ENCODE measurements at places on chromosomes 13 and 19.

DNA sequence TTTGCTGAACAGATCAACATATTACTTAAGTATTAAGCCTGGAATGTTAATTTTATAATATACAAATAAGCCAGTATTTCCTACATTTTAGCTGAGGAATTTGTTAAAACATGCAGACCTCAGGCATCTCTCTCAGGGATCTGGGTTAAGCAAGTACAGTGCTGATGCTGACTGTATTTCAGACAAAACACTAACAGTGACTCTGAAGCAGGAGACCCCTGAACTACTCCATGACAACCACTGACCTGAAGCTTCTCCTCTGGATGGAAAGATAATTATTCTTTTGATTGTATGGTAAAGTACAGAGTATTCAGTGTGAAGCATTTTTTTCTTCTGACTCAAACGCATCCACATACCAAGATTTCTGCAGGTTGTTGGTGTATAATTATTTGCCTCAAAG is 680.8 kb downstream of the LIG4 start:
- peak; percentile 26 for DNase-seq

DNA sequence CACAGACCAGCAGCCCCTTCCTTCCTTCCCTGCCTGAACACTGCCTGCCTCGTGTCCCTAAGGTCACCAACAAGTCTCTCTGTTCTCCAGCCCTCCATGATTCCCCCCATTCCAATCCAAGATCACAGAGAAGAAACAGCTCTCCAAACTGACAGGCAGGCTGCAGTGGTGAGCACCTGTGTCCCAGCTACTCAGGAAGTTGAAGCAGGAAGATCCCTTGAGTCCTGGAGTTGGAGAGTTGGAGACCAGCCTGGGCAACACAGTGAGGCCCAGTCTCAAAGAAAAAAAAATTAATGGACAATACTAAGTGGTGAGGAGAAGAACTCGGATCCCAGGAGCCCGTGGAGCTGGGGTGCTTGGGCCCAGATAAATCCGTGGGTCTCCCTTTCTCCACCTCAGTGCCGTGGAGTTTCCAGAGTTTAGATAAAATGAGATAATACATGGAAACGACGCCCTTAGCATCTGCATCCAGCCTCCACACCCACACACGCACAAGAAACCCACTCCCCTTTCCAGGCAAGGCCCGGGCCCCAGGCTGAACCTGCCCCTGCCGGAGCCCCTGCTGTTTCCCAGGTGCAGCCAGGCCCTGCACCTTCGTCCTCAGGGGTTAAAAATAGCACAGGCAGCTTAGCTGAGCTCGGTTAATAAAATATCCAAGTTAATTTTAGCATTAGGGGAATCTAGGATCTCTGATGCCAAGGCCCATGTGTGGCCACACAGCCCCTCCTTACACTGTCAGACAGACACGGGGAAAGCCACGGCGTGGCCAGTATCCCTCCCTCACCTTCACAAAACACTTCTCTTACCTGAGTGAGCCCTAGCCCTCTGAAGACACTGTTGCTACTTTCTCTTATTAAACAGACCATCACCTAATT is 4.7 kb downstream of the RASA3 start:
- no peak for DNase-seq

- no peak for DNase-seq
Measured at GRCh38 chr13:72849571-72849970, 67.6 kb downstream of the PIBF1 start.

- no peak for DNase-seq
Measured at GRCh38 chr19:47711652-47712242, 1.5 kb upstream of the EHD2 start.

GRCh38 chr13:42497798-42498197 is 76.2 kb upstream of the TNFSF11 start:
- no peak for DNase-seq

GRCh38 chr13:29953542-29953941 is 103.1 kb upstream of the UBL3 start:
- DNase-seq, result no peak

- no peak for DNase-seq
Measured at GRCh38 chr19:48705431-48705830, 9.7 kb downstream of the FUT2 start.

GRCh38 chr19:4979211-4979807 is 10.4 kb downstream of the KDM4B start:
- no peak for DNase-seq

DNA sequence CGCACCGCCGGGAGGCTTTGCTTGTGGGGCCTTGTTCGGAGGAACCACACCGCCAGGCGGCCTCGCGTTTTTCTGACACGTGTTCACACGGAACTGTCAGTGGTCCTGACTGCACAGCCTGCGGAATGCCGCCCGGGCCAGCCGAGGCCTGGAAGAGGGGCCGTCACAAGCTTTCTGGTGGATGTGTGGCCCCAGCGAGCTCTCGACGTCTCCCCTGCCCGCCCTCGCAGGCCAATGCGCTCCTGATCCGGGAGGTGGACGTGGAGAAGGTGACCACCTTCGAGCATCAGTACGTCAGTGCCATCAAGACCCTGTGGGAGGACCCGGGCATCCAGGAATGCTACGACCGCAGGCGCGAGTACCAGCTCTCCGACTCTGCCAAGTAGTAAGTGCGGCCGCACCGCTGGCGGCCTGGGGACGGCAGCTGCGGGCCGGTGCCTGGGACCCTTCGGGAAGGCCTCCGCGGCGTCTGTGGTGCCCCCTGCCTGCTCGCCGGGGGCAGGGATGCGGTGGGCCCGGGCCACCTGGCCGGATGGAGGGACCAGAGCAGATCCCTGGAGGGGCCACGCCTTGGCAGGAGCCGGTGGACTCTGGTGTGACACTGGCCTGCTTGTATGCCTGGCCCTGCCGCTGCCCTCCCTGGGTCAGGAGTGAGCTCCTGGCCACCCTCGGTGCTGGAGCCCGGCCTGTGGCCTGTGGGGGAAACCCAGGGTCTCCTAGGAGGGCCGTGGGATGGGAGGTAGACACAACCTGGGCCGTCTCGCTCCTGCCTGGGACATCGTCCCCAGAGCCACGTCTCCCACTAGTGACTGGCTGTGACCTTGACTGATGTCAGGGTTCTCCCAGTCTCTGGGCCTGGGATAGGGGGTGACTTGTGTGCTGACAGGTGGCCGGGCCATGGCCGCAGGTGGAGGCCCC is 19.2 kb downstream of the GNA11 start:
- no peak for DNase-seq

- DNase-seq, result no peak
Measured at GRCh38 chr19:27858981-27859581, 1353.9 kb downstream of the UQCRFS1 start.

DNA sequence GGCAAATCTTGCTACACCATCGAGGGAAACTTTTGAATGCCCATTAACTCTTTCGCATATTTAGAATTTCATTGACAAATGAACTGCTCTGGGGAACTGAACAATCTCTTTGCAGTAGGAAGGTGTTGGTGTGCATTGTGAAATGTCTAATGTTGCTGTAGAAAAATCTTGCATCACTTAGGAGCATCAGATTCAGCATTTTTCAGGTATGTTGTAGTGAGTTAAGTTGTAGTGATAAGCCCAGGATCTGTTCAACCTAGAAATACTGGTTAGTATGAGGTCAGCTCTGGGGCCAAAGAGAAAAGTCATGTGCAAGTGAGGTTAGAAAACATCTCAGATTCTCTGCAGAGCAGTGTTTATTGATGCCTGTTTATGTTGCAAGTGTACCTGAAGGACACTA is 4.1 kb downstream of the FRY start:
- DNase-seq, result no peak

- DNase-seq, result peak; percentile 16
Measured at GRCh38 chr19:29467824-29468401, 57.9 kb upstream of the VSTM2B start.

DNA sequence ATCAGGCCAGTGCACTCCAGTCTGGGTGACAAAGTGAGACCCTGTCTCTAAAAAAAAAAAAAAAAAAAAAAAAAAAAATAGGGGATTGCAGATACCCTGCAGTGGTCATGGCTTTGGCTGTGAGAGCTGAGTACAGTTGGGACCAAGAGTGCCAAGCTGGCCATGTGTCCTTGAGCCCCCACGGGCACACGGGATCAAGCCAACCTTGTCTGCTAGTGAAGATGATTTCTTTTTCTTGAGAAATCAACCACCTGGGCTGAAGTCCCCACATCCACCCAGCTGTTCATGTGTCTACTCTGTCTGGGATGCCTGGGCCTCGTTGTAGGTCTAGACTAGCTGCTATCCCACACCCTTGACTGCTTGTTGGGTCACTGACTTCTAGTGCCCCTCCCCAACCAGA is 34.0 kb downstream of the CERS4 start:
- DNase-seq, result no peak

DNA sequence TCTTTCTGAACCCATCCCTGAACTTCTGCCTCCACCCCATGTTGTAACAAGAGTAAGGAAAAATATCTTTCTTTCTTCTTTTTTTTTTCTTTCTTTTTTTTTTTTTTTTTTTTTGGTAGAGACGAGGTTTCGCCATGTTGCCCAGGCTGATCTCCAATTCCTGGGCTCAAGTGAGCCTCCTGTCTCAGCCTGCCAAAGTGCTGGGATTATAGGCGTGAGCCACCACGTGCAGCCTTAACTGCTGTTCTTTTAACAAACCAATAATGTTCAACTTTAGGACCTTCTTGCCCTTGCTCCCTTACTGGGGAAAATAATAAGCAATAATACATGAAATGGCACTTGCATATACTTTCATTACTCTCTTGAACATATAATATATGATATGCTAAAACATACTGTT is 19.6 kb downstream of the GPR183 start:
- DNase-seq, result no peak

- no peak for DNase-seq
Measured at GRCh38 chr19:3684054-3684816, 16.0 kb downstream of the PIP5K1C start.

- no peak for DNase-seq
Measured at GRCh38 chr13:49214917-49215376, 5.2 kb upstream of the MLNR start.

GRCh38 chr19:5973867-5974635 is 3.9 kb downstream of the RANBP3 start:
- no peak for DNase-seq

- no peak for DNase-seq
Measured at GRCh38 chr19:19077103-19077502, 13.3 kb downstream of the SLC25A42 start.

GRCh38 chr13:86960876-86961275 is 710.3 kb upstream of the SLITRK5 start:
- DNase-seq, result no peak

DNA sequence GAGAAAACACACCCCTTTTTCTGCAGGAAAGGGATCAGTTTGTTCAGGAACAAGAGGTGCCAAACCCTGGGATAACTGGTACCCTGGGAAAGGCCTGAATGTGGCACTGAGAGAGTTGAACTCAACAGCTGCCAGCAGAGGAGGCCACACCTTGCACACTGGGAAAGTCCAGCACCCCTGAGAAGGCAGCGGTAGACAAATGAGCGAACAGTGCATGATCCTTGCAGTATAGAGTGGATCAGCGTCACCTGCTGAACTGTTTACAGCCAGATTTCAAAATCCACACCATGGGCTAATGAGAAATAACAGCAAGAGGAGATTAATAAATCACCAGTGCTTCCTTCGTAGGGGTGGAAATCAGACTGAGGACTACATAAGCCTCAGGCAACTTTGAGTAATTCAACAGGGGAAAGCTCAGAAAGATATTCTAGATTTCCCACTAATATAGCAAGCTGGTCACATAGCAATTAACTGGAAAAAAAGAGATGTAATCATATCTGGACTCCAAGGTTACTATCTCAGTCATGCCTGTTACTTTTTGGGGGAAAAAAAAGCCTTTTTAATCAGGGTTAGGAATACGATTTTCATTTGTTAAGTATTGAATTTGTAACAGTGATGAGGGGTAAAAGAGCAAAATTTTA is 52.0 kb downstream of the DCT start:
- DNase-seq, result no peak

GRCh38 chr13:108375034-108375433 is 105.5 kb downstream of the TNFSF13B start:
- no peak for DNase-seq

DNA sequence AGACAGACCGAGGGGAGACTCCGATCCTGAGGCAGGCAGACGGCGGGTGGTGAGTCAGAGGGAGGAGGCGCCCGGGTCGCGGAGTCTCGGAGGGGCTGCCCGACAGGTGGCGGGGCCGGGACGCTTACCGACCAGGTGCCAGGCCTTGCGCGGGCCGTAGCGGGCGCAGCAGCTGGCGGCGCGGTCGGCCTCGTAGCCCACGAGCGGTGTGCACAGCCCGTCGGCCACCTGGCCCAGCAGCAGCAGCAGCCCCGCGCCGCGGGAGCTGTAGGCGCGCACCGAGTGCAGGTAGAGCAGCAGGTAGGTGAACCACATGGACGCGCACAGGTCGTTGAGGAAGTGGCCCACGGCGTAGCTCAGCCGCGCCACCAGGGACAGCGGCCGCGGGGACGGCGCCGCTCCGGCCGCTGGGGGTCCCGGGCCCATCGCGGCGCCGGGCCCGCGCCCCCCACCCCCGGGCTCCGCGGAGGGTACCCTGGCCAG is 367 bp downstream of the MFSD12 start:
- DNase-seq, result peak; percentile 77

DNA sequence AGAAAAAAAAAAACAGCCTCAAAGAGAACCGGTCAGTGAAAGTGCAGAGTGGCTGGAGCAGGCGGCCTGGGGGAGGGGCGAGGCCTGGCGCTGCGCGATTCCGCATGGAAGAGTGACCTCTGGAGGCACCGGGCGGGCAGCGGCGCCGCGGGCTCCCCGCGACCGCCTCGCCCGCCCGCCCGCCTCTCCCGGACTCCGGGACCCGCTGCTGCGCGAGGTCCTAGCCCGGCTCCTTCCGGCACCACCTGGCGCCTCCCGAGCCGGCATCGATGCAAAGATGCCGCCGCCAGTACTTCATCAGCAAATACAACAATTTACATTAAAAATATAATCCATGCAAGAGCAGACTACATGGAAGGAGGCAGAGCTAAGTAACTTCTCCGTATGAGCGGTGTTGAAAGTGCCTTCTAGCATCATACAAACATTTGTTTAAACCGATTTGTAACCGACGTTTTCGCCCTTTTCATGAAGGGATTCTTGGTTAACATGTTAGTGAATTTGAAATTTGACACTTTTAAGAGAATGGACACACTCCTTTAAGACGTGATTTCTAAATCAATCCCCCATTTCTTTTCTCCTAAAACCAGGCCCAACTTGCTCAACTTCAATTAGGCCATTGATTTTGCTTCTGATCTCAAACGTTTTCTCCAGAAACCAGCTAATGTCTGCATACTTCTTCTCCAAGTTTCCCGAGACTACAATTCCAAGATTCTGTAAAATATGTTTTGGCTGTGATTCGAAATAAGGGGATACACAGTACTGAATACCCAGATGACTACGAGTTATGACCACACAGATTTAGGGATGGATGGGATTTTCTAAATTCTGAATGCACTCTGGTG is 2.1 kb downstream of the EFNB2 start:
- DNase-seq, result peak; percentile 87

GRCh38 chr13:50831512-50831911 is 12.0 kb downstream of the DLEU7 start:
- no peak for DNase-seq

DNA sequence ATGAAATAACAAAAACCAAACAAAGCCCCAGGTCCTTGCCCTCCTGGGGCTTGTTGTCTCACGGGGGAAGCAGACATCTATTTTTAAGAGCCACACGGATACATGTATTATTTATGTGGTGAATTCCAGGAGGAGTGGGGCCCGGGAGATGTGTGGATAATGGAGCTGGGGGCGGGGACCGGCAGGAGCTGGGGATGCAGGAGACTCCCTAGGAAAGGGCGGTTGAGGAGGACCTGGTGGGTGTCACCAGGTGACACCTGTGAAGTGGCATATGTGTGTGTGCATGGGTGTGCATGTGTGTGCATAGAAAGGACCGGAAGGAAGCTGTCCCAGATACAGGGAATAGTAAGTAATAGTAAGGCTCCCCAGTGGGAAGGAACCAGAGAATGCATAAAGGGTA is 148.9 kb downstream of the URI1 start:
- no peak for DNase-seq

Measured in AG08396 (cell line).